ENCODE measurements at places on chromosomes 11 and 22.

- no peak for DNase-seq
Measured at GRCh38 chr11:60257956-60258722, 15.2 kb upstream of the MS4A4E start.

- DNase-seq: no peak
Measured at GRCh38 chr11:8234910-8235309, 28.8 kb downstream of the LMO1 start.

DNA sequence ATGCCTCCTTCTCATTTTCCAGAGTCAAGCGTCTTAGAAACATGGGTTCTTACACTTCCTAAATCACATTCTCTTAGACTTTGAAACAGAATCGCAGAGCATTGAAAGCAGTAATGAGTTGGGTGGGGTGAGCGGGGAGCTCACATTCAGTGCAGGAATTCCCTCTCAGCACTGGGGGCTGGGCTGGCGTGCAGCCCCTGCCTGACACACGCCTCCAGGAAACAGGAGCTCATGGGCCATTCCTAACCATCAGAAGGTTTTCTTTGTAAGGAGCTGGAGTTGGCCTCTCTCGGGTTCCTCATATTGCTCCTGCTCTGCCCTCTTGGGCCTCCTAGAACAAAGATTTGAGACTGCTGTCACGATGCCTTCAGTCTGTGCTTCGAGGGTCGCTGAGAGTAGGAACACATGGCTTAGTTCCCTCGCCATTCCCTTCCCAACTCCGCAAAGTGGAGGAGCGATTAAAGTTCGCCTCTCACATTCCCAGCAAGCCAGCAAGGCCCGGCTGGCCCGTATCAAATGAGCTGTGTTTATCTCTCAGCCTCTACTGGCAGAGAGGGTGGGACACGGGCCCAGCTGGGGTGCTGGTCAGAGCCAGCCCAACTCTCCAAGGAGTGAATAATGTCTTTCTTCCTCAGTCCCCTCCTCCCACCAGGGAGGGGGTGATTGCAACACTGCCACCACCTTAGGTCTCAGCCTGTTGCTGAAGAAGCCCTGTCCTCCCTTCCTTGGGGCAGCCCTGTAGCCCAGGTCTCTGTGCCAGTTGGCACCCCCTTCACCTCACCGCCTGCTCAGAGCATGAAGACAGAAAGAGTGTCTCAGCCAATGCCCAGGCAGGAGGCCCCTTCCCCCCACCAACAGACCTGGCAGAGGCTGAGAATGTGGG lies 10.4 kb downstream of the CHRDL2 start:
- no peak for DNase-seq

GRCh38 chr11:14551380-14551779 lies 31.2 kb upstream of the PSMA1 start:
- no peak for DNase-seq

- DNase-seq: no peak
Measured at GRCh38 chr11:2788168-2789071, 88.6 kb upstream of the KCNQ1OT1 start.

GRCh38 chr11:46604796-46605195 lies 11.0 kb upstream of the AMBRA1 start:
- no peak for DNase-seq

- DNase-seq: no peak
Measured at GRCh38 chr11:34214961-34215805, 109.8 kb downstream of the NAT10 start.

- no peak for DNase-seq
Measured at GRCh38 chr11:107648242-107648641, 57.3 kb downstream of the ELMOD1 start.

GRCh38 chr11:119356349-119357031 lies 10.0 kb upstream of the MFRP start:
- DNase-seq: no peak

DNA sequence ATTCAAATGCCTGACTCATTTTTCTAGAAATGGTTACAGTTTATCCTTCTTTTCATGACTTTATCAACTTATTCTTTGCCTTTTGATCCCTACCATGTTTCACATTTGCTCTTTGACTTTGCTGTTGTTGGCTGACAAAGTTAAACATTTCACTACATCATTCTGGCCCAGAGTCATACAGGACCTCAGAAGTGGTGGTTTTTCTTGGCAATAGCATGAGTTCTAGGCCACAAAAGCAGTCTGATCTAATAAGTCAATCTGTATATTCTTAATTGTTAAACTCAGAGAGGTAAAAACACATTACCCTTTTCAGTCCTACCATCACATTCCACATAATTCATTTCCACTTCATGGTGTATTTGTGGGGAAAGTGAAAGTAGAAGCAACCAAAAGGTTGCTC lies 763.2 kb upstream of the TENM4 start:
- no peak for DNase-seq

DNA sequence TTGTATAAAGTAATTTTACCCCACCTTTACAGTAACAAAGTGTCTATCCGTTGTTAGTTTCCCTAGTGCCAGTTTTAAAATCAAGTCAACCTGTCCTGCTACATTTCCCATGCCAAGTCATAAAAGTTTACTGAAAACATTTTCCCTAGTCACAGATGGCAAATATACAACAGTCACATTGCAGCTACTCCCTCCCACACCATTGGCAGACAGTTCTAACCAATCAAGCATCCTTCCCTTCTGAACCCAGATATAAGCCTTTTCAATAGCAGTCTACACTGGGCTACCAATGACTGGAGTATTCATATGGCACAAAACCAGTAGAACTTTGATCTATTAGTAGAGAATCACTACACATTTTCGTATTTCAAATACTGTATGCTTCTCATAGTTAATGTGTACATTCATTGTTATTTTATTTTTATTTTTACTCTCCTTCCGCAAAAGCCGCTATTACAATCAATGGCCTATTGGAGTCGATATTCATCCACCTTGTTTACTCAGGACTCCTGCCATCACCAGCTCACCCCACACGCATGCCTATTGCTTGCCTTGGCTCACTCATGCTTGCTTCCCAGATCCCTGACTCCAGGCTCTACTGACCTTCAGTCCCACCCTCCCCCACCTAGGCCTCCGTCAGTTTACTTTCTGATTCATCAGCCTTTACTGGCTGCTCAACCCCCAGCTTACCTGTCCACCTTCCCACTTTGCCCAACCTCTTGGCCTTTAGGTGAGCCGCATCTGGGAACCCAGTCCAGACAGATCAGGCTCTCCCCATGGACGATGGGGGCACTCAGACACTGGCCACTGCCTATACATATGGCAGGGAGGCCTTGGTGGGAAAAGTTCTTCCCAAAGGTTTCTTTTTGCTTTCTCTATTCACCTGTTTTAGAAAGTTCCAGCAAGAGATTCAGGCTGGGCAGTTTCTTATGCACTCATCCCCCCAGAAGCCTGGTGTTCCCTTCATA lies 408.4 kb downstream of the SOX6 start:
- no peak for DNase-seq

DNA sequence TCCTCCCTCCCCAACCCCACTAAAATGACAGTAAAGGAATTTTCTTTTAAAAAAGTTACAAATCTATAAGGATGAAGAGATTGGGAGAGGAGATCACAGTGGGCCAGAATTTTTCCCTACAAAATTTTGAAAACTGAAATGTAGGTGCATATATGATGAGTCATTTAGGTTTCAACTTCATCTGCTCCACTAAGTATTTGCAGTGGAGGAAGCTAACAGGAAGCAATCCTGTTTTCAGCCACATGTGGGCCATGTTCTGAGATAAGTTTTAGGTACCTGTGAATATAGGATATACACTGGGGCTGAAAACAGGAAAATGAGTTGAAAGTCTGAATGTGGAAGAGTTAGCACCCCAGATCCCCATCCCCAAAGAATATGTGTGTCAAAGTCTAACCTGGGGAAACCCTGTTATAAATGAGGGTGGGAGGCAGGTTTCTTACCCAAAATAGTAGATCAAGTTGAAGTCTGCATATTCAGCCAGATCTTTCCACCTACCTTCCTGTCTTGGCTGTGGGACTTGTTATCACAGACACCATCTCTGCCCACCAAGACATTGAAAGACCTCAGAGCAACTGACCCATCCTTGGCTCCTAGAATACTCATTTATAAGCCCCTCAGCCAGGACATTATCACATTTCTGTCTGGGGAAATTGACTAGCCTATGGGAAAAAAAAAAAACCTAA lies 87.3 kb downstream of the PACS1 start:
- DNase-seq: no peak

GRCh38 chr11:7969756-7970646 lies 4.8 kb upstream of the NLRP10 start:
- DNase-seq: no peak

DNA sequence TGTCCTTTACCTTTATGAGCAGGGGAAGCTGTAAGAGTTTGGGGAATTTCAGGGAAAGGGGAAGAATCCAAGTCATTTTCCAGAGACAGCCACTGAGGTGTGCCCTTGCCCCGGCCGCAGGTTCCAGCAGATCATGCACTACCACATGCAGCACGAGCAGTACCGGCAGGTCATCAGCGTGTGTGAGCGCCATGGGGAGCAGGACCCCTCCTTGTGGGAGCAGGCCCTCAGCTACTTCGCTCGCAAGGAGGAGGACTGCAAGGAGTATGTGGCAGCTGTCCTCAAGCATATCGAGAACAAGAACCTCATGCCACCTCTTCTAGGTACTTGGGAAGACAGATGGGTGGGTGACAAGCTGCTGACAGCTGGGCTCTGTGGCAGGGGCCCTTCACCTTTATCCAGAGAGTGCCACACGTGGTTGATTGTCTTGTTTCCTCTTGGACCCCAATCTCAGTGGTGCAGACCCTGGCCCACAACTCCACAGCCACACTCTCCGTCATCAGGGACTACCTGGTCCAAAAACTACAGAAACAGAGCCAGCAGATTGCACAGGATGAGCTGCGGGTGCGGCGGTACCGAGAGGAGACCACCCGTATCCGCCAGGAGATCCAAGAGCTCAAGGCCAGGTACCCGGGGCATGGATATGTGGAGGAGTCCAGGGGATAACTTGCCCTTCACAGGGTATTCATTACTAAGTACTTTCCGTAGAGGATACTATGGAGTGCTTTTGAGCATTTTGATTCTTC lies 5.8 kb upstream of the HMBS start:
- DNase-seq: no peak

DNA sequence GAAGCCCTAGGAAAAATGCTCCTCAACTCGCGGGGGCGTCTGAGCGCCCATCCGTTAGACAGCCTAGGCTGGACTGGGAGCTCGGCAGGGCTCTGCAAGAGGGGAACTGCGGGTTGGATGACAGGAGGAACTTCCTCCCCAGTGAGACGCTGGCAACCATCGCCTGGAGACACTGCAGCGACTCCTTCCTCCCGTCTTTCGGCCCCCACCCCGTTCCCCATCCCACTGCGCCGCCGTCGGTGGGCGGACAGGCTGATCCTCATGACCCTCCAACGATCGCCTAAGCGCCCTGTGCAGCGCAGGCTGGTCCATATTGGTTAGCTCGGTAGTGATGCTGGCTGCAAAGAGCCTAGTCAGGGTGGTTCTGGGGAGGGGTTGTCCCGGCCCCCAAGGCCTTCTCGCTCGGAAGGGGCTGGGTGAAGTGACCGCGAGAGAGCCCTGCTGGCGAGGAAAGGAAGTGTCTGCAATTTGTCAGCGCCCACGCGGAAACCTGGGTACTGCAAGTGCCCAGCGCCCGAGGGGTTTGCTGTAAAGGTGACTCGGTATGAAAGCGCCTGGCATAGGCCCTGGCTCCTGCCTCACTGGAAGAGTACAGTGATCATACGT lies 638 bp downstream of the NRGN start:
- DNase-seq: no peak

Measured in non-pigmented ciliary epithelial cell (primary cell).